ENCODE measurements at places on chromosomes 11 and 22.

DNA sequence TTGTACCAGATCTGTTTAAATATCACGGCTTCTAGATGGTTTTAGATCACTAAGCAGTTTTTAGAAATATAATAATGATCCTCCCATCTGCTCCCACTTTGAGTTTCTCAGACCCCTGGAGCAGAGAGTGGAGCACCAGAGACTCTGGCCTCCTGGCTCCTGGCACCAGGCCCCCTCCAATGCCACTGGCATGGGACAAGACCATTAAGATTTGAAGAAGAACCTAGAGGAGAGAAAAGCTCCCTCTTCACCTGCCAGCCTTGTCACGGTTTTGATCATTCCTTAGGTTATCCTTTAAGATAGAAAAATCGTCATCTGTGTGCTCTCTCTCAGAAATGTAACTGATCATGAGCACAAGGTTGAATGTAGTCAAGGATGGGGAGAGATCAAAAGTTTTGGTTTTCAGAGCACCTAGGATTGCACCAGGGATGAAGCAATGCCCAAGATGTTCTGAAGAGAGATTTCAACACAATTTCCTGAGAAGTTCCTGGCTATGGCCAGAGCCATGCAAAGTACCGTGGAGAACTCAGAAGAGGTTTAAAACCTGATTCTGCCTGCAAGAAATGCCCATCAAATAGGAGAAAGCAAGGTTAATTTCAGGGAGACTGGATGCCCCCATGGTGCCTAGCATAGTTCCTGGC lies 22.2 kb downstream of the IL10RA start:
- no peak for DNase-seq

- DNase-seq: peak; percentile 75
Observed at GRCh38 chr11:44727373-44728287, 868 bp downstream of the TSPAN18 start.

GRCh38 chr11:47261291-47261800 lies 3.5 kb downstream of the NR1H3 start:
- no peak for DNase-seq

DNA sequence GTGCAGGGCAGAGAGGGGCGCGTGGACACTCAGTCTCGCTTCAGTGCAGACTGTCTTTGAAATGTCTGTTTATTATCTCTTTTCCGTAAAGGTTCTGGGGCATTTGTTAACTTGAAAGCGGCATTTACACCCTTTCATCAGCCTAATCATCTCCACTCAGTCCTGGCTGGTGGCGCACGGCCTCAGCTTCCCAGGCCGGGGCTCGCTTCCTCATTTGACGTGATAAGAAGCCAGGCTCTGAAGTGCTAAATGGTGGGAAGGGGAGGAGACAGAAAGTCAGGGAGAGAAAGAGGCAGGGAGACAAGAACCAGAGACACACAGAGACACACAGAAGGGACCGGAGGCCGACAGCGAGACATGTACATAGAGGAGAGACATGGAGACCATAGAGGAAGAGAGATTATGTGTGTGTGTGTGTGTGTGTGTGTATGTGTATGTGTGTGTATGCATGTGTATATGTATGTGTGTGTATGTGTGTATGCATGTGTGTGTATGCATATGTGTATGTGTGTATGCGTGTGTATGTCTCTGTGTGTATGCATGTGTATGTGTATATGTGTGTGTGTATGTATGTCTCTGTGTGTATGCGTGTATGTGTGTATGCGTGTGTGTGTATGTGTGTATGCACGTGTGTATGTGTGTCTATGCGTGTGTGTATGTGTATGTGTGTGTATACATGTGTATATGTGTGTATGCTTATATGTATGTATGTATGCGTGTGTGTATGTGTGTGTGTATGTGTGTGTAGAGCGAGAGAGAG lies 101.5 kb downstream of the ST3GAL4 start:
- no peak for DNase-seq

- no peak for DNase-seq
Observed at GRCh38 chr11:961921-962320, 36.3 kb downstream of the AP2A2 start.

DNA sequence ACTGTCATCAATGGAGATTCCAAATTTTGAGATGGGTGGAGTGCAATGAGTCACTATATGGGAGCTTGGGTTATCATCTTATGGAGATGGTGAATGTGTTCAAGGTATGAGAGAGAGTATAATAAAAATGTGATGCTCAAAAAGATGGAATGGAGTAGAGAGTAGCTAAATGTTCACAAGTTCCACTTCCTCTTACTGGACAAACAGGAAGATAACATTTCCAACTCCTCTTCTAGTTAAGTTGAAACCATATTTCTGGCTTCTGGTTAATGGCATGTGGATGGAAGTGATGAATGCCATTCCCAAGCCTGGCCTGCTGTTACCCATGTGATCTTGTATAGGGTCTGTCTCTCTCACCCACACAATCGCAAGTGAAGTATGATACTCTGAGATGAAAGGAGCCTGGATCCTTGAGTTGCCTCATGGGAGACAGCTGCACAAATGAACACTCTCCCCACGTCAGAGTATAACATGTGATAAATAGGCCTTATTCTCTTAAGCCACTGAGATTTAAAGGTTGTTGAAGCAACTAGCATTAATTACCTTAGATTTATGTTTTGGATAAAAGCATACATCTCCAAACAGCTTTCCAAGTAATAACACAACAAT lies 111.0 kb downstream of the RAB38 start:
- no peak for DNase-seq
